Left ventricle myocardium superior (tissue), 1 donor: ENCODE measurements at places on chromosomes 5 and 9. TPM values are rescaled to one million over a fixed set of nuclear protein-coding genes. Genes with fewer than 3 reads are reported as not detected.
A peak's percentile ranks its signal among the peaks of the same experiment; 100 is the strongest.

DNA sequence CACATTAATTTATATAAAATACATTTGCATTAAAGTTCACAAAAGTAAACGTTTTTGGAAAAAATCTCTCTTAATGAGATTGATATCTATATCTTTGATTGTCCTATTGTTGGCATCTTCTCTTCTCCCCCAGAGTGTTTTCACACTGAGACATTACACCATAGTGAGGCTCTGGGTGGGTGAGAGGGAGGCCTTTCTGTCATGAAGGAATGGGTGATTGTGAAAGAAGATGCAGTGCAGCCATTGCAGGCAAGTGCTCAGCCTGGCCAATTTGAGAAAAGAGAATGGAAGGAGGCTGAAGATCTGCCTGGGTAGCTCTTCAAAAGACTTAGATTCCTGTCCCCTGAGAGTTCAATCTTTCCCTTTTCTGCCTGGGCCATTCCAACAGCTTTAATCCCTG lies 140.8 kb downstream of the SLC12A2 start:
- no peak for DNase-seq

DNA sequence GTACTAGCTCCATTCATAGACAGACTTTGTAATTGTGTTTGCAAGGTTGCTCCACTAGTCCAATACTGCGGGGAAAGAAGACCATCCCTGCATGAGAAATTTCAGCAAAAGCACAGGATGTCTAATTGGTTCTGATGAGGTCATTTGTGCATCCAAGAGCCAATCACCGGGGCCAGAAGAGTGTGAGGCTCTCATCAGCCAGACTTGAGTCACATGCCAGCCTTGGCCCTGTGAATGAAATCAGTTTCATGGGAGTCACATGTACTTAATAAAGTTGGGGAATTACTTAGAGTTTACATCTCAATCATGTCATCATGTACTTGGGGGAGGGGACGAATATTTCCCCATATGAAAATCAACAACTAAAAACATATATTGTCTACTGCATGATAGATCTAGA lies 1236.0 kb downstream of the MAT2B start:
- no peak for DNase-seq

GRCh38 chr5:124906339-124907097 lies 160.1 kb upstream of the ZNF608 start:
- peak; percentile 76 for DNase-seq

- no peak for DNase-seq
Measured at GRCh38 chr9:72474676-72475075, 46.7 kb upstream of the TMC1 start.

DNA sequence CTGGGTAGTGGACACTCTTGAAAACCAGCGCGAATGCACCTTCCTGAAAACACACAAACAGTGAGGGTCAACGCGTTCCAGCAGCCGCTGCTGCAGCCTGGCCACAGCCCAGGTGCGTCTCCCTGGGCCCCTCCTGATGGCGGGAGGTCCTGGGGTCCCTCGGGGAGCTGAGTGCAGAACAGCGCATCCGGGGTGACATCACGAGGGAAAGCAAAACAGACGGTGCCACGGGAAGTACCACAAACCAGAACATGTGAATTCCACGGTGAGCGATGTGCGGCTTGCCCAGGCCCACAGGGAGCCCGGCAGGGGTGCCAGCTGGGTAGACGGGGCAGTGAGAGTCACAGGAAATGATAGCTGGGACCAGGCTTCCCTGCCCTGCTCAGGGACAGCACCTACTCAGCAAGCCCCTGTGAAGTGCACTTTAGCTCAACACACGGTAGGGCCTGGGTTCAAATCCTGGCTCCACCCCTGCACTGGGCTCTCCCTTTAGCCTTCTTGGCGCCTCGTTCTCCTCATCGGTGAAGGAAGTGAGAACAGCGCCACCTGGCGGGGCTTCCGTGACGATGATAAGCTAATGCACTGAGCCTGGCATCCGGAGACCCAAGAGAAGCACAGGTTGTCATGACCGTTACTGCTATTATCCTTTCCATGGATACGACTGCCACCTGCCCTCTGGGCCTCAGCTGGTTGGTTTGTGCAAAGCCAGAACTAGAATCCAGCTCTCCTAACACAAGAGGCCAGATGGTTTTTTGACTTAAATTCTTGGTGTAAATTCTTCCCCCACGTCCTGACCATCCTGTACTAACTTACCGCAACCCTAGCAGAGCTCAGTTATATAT lies 24.6 kb downstream of the GFPT2 start:
- DNase-seq = peak; percentile 88

GRCh38 chr5:1593903-1594356 lies 70.2 kb upstream of the LPCAT1 start:
- no peak for DNase-seq

FOXD4L4 gene
- total RNA-seq = not detected

DNA sequence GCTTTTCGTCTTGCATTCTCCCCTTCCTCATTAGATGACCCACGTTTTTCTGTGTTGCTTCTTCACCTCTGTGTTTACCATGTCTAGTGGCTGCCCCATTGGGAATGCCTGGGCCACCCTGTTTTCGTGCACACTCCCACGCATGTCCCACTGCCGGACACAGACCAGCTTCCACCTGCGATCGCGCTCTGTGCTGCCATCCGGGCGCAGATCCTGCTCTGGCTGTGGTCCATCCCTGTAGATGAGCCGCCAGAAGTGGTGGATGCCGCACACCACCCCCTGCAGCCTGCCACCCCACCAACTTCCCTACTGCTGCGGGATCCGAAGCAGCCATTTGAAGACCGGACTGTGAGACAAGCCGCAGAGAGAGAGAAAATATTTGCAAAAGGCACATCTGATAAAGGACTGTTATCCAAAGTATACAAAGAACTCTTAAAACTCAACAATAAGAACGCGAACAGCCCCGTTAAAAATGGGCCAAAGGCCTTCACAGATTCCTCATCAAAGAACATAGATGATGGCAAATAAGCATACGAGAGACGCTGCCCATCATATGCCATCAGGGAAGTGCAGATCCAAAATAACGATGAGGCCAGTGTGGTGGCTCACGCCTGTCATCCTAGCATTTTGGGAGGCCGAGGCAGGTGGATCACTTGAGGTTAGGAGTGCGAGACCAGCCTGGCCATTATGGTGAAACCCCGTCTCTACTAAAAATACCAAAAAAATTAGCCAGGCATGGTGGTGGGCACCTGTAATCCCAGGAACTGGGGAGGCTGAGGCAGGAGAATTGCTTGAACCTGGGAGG lies 163.7 kb downstream of the COL23A1 start:
- no peak for DNase-seq

- no peak for DNase-seq
Measured at GRCh38 chr5:125064621-125065438, 318.4 kb upstream of the ZNF608 start.

STK32A gene
- 0.50 TPM for total RNA-seq

DNA sequence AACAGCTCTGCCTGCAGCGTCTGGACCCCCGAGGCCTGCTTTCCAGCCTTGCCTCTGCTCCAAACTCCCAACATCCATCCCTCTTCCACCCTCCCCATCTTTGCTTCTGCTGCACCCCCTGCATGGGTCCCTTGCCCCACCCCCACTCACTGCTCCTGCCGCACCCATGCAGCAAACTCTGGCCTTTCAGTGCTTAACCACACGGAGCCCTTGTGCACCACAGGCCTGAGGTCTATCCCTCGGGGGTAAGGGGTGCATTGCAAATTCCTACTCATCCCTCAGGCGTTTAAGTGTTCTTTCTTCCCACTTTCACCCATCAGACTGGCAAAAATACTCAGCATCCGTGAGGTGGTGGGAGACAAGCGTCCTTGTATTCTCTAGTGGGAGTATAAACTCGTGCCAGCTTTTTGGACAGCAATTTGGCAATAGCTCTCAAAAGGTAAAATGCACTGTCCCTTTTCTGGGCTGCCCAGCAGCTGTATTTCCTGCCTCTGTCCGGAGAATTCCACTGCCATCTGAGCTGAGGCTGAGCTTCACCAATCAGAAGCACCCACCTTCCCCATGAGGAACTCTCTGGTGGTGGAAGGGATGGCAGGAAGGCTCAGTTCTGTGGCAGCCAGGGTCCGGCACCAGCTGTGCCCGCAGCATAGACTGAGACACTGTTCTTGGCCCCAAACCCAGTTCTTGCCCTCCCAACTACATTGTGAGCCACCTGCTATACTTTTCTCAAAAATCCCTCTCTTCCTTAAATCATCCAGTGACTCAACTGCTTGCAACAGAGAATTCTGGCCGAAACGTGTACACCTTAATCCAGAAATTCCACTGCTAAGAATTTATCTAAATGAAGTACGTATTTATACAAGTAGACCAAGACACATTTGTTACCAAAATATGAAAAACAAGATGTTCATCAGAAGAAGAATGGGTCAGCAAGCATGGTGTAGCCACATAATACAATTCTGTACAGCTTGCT lies 15.0 kb downstream of the PSMB7 start:
- DNase-seq = no peak

DNA sequence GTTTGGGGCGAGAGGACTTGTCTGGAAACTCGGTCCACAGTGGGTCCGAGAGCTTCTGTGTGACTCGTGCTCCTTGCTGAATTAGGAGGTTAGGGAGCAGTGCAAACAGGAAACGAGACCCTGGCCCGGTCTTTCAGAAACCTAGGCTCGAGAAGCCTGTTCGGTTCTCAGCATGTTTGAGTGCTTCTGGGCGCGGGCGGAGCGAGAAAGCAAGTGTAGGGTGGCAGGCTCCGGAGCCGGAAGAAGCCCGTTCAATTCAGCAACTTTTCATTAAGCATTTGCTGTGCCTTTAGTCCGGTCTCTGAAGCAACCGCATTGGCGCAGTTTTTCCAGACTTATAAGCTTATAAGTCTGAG lies 547 bp downstream of the CLTA start:
- peak; percentile 46 for DNase-seq

GRCh38 chr5:2052687-2053086 lies 170.0 kb upstream of the IRX4 start:
- DNase-seq = no peak

ENC1 gene
- total RNA-seq = 2.7 TPM

COL5A1 gene
- 14.8 TPM for total RNA-seq

CFAP90 gene
- not detected for total RNA-seq

- no peak for DNase-seq
Measured at GRCh38 chr5:93421468-93421867, 159.6 kb downstream of the NR2F1-AS1 start.

- no peak for DNase-seq
Measured at GRCh38 chr9:75002422-75003023, 25.6 kb downstream of the CARNMT1 start.
